ENCODE measurements at places on chromosomes 7 and 10.

DNA sequence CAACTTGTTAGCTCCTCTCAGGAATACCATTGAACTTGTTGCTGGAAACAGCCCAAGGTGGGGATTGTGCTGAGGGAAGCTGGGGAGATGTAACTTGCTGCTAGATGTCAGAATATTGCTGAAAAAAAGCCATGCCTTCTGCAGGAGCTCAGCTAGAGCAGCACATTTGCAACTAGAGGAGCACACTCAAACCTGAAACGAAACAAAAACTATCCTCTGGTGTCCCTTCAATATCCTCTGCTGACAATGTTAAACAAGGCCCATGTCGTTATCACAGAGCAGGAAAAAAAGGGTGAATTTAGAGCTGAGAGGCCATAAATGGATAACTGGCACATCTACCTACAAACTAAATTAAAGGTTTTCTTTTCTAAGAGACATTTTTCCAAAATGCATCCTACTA lies 53.7 kb upstream of the MACC1 start:
- no peak for DNase-seq

DNA sequence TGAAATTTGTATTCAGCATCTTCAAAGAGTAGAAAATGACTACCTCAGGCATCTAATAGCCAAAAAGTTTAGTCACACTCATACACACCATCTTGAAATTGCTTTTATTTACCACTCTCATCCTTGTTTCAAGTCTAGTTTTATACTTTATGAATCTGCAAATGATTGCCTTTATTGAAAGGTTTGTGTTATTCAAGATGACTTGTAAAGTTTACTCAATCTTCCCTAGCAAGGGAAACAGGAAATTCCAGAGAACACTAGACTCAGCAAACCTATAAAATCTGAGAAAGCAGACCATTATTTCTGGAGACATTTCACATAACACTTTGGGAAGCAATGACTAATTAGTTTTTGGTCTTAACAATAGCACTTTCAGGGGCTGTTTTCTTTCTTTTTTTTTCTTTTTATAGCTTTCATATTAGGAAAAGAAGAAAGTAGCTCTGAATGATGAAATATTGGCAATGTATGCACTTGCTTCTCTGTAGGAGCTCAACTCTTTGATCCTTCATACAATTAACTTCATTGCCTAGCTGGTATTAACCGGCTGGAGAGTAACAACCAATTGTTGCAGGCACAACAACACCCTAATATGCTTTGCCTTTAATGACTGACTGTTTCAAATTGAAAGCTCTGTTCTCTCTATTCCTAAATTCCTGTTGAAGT lies 68.9 kb upstream of the HDAC9 start:
- DNase-seq, result no peak

- DNase-seq, result peak; percentile 25
Observed at GRCh38 chr7:48154792-48155413, 16.4 kb upstream of the ABCA13 start.

DNA sequence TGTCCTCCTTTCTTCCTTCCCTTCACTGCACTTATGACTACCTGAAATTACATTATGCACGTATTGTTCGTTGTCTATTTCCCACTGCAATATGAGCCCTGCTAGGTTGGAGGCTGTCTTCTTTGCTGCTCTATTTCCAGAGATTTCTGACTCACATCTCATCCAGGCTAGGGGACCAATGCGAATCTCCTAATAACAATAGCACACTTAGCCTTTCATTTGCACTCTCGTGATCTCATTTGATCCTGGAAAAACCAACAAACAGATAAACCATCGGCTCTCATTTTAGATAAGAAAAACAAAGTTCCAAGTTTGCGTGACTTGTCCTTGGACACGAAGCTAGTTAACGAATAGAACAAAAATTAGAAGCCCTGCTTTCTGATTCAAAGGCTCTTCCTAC lies 1.4 kb downstream of the ZNF438 start:
- no peak for DNase-seq

- no peak for DNase-seq
Observed at GRCh38 chr10:99979066-99979685, 30.6 kb downstream of the DNMBP start.

- no peak for DNase-seq
Observed at GRCh38 chr7:27953361-27953760, 213.4 kb downstream of the TAX1BP1 start.

GRCh38 chr7:92799446-92800211 lies 36.7 kb downstream of the CDK6 start:
- no peak for DNase-seq

- no peak for DNase-seq
Observed at GRCh38 chr7:57820477-57820876, 370.5 kb downstream of the ZNF716 start.

DNA sequence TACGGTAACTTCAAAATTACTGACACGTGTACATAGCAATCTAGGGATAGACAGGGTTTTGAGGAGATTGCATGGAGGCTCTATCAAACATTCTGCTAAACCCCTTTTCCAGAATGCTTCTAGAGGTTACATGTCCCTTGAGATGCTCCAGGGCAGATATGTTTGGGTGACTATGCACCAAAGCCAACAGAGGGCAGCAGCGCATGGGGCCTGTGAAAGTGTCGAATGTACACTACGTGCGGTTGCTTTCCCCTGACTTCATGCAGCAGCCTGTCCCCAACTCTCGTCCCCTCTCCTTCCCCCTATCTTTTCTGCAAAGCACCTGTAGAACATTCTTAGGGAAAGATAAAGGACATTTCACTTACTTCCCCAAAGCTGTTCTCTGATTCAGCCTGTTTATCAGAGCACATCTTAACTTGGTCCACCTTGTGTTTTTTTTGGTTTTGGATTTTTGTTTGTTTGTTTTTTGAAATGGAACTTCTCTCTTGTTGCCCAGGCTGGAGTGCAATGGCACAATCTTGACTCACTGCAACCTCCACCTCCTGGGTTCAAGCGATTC lies 90.2 kb downstream of the UBE3C start:
- peak; percentile 14 for DNase-seq

- DNase-seq, result no peak
Observed at GRCh38 chr10:88399240-88399639, 183.9 kb downstream of the RNLS start.

DNA sequence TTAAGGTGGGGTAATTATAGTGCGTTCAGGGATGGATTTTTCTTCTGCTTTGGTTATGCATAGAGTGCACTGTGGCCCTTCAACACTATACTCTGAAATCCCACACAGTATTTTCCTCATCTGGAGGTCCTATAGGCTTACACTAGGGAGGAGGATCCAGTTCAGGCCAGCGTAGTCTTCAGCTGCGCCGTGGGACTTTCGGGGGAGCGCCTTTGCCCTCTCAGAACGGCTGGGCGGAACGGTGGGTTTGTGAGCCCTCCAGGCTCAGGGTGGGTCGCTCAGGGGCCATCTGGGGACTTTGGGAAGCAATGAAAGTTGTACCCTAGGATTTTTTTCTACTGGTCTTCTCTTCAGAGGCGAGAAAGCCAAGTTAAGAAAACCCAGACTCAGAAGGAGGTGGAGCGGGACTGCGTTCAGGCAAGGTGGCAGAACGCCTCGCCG lies 652 bp upstream of the VPS26A start:
- no peak for DNase-seq

GRCh38 chr7:129371487-129371886 lies 62.7 kb upstream of the STRIP2 start:
- no peak for DNase-seq

- no peak for DNase-seq
Observed at GRCh38 chr10:1448252-1448930, 288.9 kb downstream of the ADARB2 start.

- no peak for DNase-seq
Observed at GRCh38 chr7:116582806-116583444, 58.1 kb downstream of the CAV1 start.

GRCh38 chr7:71769326-71769725 lies 637.4 kb downstream of the GALNT17 start:
- DNase-seq, result no peak

- DNase-seq, result no peak
Observed at GRCh38 chr7:131537571-131537978, 18.9 kb downstream of the PODXL start.

DNA sequence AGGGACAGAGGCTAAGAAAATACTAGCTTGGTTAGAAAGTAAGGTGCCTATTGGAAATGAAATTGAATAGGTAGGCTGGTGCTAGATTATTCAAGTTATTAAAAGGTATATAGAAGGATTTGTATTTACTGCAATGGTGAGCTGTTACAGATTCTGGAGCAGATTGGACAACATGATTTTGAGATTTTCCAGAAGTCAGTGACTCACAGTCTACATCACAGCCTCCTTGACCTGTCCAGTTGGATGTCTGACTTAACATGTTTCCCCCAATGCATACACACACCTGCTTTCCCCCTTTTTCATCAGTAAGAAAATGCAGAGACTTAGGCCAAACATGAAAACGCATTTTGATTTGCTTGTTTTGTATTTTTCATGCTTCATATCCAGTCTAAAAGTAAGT lies 33.4 kb downstream of the STARD3NL start:
- DNase-seq, result no peak

GRCh38 chr10:15879058-15879457 lies 18.8 kb upstream of the MINDY3 start:
- DNase-seq, result no peak

GRCh38 chr7:37666026-37666799 lies 17.4 kb upstream of the GPR141 start:
- no peak for DNase-seq

DNA sequence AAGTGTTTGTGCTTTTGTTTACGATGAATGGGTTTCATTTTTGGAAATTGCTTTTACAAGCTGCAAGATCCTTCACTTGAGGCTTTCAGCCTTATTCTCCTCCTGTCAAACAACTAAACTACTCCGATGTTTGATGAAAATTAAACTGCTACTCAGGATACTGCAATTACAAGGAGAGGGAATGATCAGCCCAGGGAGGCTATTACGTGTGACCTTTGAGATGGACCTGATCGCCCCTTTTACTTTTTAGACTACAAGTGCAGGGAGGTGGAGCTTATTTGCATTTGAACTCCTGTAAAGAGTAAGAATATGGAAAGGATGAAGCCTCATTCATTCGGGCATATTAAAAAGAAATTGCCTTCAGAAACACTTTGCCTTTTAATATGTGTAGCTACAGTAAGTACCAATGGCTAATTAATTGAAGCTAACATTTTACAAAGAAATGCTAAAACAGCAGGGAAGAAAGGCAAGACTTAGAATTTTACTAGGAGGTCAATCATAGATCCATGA lies 219.1 kb downstream of the PHTF2 start:
- DNase-seq, result no peak
